Stimulated activated CD4-positive, alpha-beta T cell treated with anti-CD3 and anti-CD28 coated beads, TNF-alpha, amount 100 ng/mL, for 48 hours (primary cell): ENCODE measurements at places on chromosomes 12 and 14.

GRCh38 chr14:100944052-100944451, 40.5 kb upstream of the RTL1 start:
- DNase-seq = no peak

- DNase-seq = no peak
Measured at GRCh38 chr12:44873898-44874297, 2.2 kb downstream of the NELL2 start.

DNA sequence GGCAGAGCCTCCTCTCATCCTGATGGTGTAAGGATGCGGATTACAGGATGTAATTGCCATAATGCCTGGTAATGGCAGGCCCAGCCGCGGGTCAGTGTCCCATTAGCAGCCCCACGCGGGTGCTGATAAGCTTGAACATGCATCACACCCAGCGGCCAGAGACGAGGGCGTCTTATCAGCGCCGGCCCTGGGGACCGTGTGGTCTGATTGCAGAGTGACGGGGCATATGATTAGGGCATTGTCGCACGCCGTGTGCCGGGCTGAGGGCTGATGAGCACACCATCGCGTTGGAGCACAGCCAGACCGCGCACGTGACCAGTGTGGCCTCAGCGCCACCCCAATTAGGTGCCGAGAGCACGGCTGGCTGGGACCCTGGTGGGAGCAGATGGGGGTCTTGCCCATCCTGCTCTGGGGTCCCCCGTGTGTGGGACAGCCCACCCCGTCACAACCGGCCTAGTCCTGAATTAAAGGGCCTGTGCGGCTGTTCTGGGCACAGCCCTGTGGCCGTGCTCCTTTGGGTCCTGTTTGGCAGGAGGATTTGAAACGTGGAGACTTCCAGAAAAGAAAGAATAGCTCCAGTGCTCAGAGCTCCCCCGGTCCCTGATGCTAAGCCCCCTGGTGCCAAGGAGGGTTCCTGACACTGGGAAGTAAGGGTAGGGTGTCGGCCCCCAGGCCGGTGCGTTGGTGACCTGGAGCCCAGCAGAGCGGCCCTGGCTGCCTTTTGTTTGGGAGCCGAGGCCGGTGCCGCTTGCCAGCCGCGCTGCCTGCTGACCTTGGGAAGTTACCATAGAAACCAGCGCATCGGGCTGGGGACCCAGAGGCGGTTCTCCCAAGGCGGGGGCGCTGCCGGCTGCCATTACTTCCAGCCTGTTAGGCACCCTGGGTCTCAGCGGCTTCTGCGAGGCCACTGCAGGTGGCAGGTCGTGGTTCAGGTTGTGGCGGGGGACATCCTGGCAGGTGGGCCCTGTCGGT, 20.7 kb downstream of the KIF26A start:
- DNase-seq = no peak

DNA sequence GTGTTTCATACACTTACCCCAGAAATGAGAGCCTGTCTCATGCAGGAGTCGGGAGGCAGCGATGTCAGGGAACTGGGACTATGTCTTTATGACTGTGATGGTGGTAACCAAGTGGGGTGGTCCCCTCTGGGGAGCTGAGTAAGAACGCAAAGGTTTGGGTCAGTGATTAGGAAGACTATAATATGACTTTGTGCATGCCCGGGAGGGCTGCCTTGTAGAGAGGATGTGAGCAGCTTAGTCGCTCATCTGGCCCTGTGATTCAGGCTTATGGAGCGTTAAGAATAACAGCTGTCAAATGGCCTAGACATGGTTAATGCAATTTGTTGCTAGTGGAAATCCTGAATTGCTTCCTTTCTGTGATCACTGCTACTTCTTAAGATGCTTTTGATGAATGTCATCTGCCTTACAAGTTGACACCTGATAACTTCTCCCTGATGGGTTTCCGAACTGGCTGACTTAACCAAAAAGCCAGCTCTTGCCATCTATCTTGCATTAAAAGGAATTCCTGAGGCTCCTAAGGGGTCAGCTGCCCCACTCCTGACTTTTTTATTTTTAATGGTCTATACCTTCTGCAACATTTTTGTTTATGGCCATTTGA, 35.4 kb upstream of the AACS start:
- DNase-seq = no peak

GRCh38 chr14:99803106-99803775, 10.0 kb downstream of the EML1 start:
- no peak for DNase-seq

DNA sequence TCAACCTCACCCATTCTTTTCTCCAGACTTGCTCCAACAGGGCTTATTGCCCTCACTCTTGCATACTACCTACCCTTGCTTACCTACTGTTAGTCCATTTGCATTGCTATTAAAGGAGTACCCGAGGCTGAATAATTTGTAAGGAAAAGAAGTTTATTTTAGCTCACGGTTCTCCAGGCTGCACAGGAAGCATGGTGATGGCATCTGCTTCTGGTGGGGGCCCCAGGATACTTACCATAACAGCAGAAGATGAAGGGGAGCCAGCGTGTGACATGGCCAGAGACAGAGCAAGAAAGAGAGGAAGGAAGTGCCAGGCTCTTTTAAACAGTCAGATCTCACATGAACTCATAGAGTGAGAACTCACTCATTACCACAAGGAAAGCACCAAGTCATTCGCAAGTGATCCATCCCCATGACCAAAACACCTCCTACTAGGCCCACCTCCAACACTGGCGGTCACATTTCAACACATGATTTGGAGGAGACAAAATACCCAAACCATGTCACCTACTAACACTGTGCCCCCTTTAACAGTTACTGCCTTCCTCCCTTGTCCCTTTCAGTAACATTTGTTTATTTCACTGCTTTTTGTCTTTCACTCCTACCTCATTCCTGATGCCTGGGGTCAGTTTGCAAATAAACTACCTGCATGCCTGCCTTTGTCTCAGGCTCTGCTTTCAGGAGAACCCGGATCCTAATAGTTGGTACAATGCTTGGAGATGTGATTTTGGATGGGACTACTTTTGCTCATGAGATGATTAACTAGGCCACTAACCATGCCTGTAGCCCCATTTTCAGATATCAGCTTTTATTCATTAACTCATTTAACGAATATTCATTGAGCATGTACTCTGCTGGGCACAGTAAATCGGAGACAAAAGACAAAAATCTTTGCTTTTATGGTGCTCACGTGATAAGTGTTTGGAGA, 41.6 kb upstream of the CSRP2 start:
- DNase-seq = no peak

GRCh38 chr14:63938198-63939005, 85.6 kb downstream of the SYNE2 start:
- peak; percentile 10 for DNase-seq

DNA sequence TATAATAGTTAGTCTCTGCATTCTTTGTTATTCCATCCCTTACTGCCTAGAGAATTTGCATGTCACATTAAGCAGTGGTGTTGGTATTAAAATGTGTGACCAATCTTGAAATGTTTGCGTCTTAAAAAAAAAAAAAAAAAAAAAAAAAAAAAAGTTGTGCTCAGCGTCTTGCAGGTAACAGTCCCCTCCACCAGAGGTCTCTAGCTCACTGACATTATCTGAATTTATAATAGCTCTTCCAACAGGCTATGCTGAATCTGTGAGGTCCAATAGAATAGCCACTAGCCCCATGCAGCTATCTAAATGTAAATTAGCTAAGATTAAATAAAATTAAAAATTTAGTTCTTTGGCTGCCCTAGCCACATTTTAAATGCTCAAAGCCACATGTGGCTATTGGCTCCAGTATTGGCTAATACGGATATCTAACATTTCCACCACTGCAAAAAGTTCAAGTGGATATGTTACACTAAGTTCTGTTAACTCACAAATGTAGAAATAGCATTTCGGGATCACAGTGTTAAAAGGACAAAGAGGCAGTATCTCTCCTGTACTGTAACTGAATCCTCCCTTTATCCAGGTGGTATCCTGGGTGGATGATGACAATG, 28.7 kb downstream of the NKX2-8 start:
- DNase-seq = no peak

GRCh38 chr12:11943919-11944700, 126.6 kb upstream of the BCL2L14 start:
- DNase-seq = no peak

DNA sequence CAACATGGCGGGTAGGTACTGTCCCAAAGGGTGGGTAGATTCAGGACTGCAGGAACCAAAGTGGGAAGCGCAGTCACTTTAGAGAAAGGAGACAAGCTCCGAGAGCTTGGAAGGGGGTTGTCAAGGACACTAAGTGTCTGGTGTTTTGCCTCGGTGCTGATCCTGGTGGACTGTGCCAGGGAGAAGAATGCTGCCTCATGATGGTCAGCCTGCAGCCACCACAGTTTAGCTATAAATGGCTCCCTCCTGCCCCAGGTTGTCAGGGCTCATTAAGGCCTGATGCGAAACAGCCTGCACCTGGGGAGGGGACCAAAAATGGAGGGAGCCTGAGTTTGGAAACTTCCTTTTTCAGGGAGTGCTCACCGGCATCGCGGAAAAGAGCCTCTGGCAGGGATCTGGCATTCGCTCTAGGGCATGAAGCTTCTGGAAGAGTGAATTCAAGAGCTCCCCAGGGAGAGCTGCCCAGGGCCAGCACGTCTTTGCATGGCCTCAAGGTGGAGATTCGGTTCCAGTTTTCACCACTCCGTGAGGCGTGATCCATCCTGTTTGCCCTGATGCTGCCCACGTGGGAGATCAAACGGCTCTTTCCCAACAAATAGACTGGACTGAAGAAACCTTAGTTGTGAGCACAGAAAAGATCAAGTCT, 164.0 kb downstream of the FOXN3 start:
- DNase-seq = no peak

DNA sequence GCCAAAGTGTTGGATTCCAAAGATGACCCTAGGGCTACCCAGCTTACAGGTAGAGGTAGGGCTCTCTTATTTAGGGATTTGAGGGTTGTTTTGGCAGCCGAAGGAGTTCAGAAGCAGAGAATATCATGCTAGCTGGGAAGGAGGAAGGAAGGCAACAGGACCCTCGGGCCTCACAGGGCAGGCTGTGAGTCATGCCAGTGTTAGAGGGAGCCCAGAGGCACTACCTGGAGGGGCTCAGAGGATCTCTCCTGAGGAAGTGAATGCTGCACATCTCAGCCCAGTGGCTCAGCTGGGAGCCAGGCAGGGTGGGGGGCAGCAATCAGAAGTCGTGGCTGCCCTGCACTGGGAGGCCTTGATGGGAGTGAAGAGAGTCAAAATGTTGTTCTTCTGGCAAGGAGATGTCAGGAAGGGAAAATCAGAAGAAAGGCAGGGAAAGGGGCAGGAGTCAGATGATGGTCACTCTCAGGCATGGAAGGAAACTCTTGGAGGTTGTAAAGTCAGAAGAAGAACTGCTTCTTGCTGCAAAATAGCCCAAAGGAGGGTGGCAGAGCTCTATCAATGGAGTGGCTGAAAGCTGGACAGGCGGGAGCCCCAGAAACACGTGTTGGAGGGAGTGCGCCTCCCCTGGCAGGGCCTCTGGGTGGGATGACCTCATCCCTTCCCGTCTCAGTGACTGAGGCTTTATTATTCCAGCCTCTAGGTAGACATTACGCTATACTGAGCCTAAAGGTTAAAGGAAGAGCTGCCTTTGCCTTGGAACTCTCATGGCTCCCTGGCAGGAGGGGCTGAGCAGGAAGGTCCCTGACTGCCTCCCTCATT, 141.3 kb downstream of the SMOC1 start:
- no peak for DNase-seq

DNA sequence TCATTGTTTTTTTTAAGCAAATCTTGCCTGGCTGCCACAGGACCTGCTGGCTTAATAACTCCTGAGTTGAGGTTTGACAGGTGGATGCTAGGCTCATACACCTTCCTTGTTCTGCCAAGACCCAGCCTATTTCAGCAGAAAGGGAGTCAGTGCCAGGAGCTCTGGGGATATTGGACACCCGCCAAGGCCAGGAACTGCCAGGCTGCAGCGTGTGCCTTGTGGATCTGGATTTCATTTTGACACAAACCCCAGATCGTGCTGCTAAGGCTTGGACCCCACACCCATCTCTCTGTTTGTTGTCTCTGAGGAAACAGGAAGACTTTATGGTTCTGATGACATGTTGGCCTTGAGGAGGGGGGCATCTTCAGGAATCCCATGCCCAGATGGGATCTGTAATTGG, 44.4 kb upstream of the PRIMA1 start:
- no peak for DNase-seq

DNA sequence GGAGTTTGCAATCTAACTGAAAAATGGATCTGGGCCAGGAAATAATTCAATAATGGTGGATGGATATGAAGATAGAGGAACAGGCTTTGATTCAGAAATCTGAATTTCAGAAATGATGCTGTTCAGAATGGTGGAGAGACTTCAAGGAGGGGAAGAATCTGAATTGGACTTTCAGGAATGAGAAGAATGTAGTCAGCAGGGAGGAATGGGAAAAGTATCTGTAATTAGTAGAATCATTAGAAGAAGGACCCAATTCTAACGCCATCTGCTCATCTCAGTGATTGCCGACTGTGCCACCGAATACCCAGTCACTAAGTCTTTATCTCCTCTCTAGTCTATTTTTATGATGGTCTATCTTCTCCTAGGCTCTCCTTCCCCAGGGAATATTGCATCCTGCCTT, 363.2 kb downstream of the GALC start:
- DNase-seq = no peak

- no peak for DNase-seq
Measured at GRCh38 chr12:123095078-123095881, 55.6 kb downstream of the PITPNM2 start.

GRCh38 chr12:48379794-48380193, 29.1 kb upstream of the ZNF641 start:
- no peak for DNase-seq

DNA sequence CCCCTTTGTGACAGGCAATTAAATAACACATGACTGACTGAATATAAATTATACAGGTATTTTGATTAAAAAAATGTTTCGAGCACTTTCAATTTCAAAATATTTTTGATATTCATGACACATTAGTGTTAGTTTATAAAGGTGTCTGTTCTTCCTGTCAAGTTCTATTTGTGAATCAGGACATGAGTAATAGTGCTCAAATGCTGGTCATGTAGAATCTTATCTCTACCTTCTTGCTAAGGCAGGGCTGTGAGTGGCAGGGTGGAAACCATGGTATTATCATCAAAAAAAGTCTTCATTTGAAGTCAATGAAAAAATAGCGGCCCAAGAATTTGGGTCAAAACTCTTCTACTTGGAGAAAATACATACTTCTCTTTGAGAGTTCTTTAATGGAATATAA, 250.2 kb downstream of the DACT1 start:
- no peak for DNase-seq

DNA sequence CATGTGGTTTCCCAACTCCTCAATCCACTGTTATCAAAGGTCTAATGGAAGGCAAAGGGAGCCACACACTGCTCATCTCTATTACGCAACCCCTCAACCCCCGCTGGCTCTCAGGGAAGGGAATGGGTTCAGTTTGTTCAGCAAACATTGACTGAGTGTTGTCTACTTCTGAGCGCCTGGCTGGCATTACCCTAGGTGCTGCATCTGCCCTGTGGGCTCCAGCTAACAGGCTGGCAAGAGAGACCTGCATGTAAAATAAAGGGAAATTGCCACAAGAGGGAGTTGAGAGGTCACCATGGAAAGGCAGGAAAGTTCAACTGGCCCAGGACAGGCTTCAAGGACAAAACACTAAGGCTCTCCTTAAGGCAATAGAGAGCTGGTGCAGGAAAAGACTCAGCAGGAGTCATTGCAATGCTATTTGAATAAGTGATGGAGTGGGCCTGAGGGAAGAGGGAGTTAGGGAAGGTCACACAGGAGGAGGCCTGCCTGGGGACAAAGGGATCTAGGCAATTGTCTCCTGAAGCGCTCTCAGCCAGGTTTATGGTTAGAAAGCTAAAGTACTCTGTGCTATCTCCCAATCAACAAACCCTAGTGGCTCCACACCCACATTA, 5.5 kb upstream of the ZNF740 start:
- no peak for DNase-seq

- no peak for DNase-seq
Measured at GRCh38 chr12:45669093-45669492, 60.4 kb upstream of the ARID2 start.
